ENCODE measurements at places on chromosomes 13 and 19.

DNA sequence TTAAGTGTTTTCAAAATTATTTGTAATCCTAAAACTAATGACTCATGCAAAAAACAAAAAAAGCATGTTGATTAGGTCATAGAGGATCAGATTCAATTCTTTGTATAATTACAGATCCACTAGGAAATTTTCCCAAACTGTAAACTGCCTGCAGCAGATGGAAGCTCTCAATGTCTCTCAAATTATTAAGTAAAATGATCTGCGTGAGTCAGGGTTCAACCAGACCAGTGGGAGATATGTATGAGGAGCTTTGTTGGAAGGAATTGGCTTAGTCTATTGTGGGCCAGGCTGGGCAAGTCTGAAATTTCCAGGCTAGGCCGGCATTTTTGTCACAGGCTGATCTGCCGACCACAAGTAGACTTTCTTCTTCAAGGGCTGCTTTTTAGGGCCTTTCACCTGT, 14.4 kb upstream of the SACS start:
- no peak for DNase-seq

DNA sequence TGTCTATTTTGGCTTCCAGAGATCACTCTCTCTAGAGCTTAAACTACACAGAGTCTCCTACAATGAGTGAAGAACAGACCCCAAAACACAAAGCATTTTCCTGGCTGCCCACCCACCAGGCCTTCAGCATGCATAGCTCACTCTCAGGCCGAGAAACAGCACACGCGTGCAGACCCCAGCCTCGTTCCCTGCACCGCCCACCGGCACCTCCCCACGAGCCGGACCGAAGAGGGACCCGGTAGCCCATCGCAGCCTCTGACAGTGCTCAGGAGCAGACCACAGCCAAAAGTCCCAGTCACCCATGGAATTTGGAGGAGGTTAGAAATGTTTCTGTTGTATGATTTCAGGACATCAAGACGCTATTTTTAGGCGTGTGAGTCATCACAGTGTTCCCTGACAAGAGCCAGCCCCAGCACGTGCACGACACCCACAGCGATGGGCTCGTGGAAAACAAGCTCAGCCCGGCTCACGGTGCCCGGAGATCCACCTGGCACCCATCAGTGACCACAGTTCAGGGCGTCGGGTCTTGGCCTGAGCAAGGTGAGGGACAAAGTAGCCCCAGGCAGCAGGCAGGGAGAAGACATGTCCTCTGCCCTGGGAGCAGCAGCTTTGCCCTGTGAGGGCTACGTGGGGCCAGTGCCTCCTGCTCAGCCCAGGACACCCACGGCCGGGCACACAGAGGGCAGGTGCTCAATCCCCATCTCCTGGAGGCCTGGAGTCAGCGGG, 50.1 kb upstream of the SPACA7 start:
- DNase-seq = no peak

DNA sequence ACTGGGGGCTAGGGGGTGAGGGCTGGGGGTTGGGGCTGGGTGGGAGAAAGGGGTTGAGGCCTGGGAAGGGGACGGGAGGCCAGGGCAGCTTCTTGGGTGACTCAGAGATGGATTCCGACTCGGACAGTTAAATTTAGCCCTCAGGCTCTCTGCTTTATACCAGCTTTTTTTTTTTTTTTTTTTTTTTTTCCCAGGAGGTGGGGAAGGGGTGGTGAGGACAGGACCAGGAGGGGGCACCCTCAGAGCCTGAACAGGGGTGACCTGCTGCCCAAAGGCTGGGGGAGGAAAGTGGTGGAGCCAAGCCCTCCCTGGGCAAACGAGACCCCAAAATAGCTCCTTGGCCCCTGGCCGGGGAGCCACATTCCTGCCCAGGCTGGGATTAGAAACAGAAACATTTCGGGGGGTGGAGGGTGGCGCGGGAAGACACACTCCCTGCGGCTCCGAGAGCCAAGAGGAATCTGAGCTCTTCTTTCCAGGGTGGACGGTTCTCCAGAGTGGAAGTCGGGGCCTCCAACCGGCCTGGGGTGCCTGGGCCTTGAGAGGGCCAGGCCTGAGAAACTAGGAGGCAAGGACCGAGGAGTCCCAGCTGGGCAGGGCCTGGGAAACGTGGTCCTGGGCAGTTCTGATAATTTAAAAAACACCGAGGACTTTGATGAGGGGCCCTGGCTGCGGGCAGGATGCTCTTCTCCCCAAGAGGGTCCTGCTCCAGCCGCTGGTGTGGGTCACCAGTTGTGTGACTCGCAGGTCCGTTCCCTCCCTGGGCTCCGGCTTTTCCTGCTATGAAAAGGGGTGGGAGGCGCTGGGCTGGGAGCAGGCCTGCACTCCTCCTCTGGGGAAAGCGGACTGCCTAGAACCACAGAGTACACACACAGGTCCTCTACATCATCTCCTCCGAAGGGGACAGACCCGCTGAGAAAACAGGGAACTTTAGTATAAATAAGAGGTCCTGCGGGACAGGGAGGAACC, 813 bp upstream of the DMPK start:
- peak; percentile 65 for DNase-seq

GRCh38 chr19:4063369-4064148, 3.1 kb downstream of the ZBTB7A start:
- no peak for DNase-seq

DNA sequence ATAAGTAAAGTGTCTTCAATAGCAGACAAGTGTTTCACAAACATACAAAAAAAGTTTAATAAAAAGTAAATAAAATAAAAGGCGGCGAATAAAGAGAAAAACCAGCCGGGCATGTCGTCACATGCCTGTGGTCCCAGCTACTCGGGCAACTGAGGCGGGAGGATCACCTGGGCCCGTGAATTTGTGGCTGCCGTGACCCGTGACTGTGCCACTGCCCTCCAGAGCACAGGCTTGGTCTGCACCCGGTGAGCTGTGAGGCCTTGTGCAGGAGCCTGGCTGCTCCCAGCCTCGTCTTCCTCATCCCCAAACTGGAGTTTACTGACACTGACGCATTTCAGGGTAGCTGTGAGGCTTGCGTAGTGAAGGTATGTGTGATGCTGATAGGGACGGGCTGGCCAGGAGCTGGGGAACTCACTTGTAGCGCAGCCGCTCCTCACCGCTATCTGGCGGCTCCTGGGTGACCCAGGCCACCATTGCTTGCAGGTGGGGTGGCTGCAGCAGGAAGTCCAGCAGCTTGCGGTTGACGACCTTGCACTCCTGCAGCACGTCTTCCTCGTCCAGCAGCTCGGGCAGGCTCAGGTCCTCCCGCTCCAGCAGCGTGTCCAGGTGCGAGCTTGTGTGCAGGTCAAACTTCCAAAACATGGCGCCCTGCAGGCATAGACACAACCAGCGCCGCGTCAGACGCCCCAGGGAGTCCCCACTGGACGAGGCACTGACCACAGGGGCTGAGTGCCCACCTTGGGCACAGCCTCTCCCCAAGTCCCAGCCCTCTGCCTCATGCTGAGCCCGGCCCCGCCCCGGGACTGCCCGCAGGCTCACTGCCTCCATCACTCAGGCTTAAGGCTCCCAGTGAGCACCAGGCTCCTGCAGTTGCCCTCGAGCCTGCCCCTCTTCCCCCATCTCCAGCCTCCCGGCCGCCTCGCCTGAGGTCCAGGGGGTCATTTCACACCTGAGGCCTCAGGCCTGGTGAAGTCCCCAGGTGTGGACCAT, 12.1 kb downstream of the PPP6R1 start:
- DNase-seq = no peak

DNA sequence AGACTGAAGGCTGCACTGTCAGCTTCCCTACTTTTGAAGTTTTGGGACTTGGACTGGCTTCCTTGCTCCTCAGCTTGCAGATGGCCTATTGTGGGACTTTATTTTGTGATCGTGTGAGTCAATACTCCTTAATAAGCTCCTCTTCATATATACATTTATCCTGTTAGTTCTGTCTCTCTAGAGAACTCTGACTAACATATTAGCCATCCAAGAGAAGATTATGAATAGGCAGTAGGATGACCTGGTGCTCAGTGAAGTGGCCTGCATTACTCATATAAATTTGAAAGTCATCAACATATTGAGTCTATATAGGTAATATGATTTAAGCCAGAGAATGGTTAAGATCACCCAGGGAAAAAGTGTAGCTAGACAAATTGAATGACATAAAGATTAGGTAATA, 136.3 kb upstream of the UFM1 start:
- DNase-seq = no peak

GRCh38 chr13:91417660-91418325, 19.4 kb downstream of the GPC5 start:
- no peak for DNase-seq

DNA sequence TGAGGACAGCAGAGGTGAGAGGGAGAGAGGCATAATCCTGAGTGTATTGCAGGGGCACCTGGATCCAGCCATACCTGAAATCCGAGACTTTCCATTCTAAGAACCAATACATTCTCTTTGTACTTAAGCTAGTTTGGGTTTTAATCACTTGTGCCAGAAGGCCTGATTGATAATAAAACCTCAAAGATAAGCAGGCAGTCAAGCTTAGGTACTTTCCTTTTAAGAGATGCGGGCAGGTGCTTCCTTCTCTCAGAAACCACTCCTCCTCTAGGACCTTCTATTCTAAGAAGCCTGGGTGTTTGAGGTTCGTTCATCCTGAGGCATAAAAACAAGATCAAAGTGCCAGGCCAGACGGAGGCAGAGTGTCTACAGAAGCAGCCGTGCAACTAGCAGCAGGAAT, 22.2 kb downstream of the FAM187B start:
- no peak for DNase-seq

DNA sequence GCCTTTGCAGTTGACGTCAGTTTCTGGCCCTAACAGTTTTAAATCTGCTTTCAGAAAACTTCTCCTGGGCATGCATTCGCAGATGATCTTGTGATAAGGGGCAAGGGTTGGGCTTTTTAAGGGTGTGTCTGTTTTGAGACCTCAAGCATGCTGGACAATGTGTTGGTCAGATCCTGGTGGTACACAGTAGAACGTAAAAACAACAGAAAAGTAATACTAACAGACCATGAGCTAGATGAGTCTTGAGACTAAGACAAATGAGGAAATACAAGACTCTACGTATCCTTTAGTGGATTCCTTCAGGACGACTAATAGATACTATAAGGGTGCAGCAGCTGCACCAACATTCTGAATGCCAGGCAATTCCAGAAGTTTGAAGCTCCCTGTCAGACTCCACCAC, 237.6 kb downstream of the DNAJC15 start:
- DNase-seq = no peak

DNA sequence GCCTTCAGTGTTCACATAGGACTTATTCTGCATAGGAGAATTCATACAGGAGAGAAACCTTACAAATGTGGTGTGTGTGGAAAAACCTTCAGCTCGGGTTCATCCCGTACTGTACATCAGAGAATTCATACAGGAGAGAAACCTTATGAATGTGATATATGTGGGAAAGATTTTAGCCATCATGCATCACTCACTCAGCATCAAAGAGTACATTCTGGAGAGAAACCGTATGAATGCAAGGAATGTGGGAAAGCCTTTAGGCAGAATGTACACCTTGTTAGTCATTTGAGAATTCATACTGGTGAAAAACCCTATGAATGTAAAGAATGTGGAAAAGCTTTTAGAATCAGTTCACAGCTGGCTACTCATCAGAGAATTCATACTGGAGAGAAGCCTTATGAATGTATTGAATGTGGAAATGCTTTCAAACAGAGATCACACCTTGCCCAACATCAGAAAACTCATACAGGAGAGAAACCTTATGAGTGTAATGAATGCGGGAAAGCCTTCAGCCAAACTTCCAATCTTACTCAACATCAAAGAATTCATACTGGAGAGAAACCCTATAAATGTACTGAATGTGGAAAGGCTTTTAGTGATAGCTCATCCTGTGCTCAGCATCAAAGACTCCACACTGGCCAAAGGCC, 13.4 kb upstream of the ZFP28 start:
- no peak for DNase-seq

DNA sequence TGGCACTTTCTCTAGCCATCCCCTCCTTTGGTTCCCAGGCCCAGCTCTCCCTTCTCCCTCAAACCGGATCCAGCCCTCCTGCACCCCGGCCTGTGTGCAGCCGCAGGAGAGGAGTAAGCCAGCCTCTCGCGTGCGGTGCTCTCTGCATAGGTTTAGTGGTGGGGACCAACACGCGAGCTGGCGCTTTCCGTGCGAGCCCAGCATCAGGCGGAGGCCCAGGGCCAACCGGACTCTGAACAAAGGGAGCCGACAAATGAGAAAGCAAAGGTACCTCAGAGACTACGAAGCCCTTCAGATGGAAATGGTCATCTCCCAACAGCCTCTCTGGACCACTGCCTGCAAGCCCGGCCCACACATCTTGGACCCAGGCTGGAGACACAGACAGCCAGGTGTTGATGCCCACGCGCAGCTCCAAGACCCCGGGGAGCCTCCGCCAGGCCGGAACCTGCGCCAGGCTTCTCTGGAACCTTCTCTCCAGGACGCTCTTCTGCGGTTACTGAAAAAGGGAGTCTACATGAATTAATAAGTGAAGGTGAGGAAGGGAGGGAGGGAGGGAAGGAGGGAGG, 16.5 kb upstream of the LATS2 start:
- no peak for DNase-seq

DNA sequence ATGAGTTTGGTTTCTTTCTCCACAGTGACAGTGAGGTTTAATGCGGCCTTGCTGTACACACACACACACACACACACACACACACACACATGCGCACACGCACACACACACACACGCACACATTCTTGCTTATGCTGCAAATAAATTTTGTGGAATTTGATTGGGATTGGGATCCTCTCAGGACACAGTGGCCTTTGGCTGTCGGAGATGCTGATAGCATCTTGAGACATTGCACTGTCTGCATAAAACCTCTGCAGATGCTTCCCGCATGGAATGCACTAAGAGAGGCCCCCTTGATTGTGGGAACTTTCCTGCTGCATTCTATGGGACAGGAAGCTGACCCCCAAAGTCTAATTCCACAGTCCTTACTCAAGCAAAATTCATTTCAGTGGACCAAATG, 145.6 kb downstream of the FLT1 start:
- no peak for DNase-seq

DNA sequence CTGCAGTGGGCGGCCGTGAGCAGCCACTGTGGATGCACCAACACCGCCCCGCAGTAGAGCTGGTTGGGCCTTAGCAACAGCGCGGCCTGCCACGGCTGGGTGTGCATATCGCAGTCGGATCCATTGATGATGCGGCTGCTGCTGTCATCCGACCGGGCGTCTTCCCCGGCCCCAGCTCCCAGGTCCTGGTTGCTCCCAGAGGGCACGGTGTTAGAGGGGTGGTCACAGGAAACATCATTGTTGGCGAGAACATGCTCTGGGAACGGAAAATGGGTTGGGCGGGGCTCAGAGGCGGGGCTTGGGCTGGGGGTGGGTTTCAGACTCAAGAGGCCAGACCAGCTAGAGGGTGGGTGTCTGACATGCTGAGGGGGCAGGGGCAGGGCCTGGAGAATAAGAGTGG, 3.0 kb downstream of the KLK5 start:
- no peak for DNase-seq

DNA sequence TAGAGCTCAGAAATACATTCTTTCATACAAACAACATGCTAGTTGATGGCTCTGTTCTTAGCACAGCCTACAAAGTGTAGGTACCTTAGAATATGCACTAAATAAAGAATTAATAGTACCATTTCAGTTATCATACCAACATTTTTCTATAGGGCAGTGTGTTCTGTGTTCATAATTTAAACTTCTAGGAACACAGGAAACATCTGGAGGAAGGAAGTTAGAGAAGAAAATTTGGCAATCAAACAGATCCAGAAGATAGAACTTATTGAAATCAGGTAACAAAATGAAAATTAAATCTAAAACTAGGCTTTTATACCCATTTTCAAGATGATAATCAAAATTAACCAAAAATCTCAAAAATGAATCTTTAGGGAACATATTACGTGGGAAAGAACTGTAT, 527.5 kb downstream of the DCT start:
- no peak for DNase-seq
